CD4-positive, alpha-beta T cell treated with Interleukin-21 for 1 hour (primary cell): ENCODE measurements at places on chromosomes 11 and 22.

GRCh38 chr11:10984250-10984649 lies 126.4 kb upstream of the ZBED5 start:
- DNase-seq = no peak

- DNase-seq = peak; percentile 89
These were observed 114.1 kb downstream of the MICAL2 start for GRCh38 chr11:12224537-12224893.

DNA sequence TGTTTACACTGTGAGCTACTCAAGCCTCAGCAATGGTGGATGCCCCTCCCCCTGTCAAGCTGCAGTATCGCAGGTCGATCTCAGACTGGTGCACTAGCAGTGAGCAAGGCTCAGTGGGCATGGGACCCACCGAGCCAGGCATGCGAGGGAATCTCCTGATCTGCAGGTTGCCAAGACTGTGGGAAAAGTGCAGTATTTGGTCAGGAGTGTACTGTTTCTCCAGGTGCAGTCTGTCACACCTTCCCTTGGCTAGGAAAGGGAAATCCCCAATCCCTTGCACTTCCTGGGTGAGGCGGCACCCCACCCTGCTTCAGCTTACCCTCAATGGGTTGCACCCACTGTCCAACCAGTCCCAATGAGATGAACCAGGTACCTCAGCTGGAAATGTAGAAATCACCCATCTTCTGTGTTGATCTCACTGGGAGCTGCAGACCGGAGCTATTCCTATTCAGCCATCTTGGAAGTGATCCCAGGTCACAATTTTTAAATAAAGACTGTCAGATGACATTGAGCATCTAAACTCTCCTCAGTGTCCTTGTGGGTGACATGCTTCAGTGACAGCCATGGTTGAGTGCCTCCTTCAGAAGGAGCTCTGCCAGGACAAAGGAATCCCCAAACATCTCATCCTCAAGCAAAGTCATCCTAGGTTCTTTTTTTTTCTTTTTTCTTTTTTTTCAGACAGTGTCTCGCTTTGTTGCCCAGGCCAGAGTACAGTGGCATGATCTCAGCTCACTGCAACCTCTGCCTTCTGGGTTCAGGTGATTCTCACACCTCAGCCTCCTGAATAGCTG lies 10.8 kb downstream of the SLC22A24 start:
- DNase-seq = no peak

DNA sequence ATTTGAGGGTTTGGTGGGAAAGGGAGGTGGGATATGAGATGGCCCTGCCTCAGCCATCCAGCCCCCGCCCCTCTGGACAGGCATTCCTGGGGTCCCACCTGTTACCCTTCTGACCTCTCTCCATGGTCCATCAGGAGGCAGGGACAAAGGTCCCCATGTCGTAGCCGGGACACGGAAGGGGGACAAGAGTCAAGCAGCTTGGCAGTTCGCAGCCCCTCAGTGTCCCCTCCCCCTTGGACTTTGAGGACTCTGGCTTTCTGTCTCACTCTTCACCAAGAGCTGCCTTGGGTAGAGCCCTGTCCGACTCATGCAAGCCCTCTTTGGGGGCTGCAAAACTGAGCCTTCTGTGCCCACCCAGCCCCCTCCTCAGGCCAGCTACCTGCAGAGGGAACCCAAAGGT lies 30.2 kb downstream of the TRIM29 start:
- no peak for DNase-seq

DNA sequence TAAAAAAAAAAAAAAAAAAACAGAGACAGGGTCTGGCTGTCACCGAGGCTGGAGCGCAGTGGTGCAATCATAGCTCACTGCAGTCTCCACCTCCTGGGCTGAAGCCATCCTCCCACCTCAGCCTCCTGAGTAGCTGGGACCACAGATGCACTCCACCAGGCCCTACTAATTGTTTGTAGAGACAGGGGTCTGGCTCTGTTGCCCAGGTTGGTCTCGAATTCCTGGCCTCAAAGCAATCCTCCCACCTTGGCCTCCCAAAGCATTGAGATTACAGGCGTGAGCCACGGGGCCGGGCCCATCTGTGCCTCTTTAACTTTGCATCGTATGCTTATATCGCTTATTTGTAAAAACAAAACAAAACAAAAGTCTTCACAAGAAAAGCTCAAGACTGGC lies 3.1 kb downstream of the CPT1A start:
- no peak for DNase-seq

DNA sequence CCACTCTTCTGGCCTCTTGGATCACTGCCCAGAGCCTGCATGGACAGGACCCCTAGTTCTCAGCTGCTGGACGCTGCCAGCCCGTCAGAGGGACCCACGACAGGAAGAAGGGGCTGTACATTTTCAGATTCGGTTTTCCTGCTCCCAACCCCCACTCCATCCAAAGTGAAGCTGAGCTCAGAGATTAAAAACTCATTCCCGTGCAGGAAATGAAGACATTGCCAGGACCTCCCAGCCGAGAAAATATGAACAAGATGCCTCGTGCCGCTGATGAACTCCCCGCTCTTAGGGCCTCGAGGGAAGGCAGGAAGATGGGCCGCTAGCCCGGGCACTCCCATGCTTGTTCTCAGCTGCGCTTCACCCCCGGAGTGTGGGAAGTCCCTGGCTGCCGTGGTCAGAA lies 36.1 kb downstream of the RPUSD4 start:
- no peak for DNase-seq

DNA sequence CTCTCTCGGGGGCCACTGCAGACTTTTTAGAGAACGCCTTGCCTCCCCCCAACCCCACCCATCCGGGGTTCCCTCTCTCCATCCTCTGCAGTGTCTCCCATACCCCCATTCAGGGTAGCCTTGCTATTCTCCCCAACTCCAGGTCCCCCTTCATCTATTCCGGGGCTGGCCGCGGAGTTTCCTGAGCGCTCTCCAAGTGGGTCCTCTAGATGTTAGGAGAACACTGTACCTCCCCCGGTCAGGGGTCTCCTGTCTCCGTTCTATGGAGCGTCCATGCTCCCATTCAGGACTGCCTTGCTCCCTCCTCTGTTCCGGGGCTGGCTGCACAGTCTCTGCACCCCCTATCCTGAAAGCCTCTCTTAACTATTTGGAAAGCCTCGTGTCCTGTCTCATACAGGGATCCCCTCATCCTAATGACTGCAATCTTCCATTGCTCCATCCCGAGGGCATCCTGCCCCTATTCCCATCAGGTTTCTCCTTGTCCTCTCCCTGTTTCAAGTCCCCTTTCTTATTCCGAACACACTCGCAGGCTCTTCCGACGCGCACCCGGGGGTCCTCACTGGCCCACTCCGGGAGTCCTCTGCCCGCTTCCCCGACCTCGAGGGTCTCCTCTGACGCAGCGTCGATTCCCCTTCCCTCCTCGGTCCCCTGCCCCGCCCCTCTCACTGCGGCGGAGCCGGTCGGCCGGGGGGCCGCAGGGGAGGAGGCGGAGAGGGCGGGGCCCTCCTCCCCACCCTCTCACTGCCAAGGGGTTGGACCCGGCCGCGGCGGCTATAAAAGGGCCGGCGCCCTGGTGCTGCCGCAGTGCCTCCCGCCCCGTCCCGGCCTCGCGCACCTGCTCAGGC lies at the start of gene NEFH:
Gene NEFH, plus strand, starts transcription at position 802 of the 845 bp plus-strand sequence. CDS start 45 bp downstream, outside the sequence.
- no peak for DNase-seq

- no peak for DNase-seq
These were observed 49.2 kb upstream of the OR4B1 start for GRCh38 chr11:48167380-48167779.

- DNase-seq = no peak
These were observed 310.9 kb upstream of the ANO3 start for GRCh38 chr11:26021017-26021416.

DNA sequence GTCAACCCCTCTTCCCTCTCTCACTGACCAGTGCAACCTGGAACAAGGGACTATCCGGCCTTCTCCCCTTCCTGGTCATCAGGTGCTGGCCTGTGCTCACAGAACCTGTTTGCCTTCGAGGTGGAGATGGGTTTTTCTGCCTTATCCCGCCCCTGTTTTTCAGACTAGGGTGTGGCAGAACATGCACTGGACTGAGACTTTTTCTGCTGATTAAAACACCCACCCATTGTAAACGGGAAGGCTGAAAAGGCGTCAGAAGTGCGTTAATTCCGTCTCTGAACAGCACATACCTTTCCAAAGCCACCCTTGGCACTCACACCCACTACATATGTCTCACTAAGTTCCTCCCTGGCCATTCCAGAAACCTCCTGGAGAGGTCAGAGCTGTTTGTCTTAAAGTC lies 4.4 kb upstream of the B3GNT6 start:
- no peak for DNase-seq

GRCh38 chr22:26958378-26958777 lies 301.0 kb downstream of the MIAT start:
- no peak for DNase-seq

DNA sequence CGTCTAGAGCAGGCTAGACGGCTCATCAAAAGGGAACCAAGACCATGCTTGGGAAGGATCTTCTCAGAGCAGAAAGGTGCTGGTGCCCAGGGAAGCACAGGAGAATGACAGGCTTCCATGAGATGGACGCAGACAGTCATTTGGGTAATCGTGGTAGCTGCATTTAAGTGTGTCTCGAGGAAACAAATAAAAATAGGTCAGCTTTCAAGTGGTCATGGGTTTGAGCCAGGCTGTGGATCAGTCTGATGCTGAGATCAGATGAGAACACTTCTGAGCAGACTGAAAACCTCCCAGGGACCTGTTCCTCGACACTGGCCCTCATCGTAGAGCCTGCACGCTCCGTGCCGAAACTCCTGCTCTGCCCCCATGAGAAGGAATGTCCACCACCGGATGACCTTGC lies 4.7 kb downstream of the CARS1 start:
- DNase-seq = no peak

DNA sequence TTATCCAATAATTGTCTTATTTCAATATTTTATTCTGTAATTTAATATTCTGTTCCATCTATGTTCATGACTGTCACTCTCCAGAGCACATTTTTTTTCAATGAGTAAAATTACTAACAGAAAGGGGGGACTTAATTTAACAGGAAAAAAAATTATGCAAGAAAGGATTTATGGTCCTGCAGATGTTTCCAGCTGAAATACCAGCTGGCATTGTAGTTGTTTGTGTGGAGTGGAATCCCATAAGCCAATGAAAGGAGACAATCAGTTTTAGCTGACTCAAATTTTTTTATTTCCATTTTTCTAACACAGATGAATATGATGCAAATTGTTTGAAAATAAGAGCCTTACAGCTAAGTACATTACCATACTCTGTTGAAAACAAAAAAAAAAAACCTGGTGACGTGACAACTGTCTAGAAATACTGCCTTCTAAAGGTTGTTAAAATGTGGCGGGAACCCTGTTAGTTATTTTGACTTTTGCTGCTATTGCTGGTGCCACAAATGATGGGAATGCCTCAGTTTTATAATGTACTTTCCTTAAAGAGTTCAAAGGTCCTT lies 389.1 kb downstream of the ETS1 start:
- DNase-seq = no peak

DNA sequence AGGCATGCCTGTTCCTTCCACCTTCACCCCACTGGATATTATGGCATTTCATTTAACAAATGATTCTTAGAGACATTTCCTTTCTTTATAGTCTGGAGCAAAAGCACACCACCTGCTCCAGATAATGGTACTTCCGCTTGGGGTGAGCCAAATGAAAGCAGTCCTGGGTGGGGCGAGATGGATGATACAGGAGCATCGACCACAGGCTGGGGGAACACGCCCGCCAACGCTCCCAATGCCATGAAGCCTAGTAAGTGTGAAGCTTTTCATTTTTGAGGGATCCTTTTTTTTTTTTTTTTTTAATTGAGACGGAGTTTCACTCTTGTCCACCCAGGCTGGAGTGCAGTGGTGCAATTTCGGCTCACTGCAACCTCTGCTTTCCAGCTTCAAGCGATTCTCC lies 76.3 kb upstream of the ADSL start:
- DNase-seq = no peak

DNA sequence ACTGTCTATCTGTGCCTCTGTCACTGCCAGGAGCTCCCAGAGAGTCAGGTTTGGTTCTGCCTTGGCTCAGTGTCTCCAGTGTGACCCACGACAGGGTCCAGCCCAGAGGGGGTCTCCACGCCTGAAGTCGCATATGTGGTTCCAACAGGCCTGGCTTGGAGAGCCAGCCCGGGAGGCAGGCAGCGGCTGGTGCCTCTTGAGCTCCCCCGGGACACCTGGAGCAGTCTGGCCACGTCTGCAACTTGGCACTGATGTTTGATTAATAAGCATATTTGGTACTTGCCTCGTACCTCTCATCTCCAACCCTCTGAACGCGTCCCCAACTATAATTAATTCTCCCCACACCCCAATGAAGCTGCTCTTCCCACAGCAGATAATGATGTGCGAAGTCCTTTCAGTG lies 31.7 kb upstream of the SHISAL1 start:
- no peak for DNase-seq

- no peak for DNase-seq
These were observed 395.3 kb downstream of the JRKL start for GRCh38 chr11:96785073-96785472.

DNA sequence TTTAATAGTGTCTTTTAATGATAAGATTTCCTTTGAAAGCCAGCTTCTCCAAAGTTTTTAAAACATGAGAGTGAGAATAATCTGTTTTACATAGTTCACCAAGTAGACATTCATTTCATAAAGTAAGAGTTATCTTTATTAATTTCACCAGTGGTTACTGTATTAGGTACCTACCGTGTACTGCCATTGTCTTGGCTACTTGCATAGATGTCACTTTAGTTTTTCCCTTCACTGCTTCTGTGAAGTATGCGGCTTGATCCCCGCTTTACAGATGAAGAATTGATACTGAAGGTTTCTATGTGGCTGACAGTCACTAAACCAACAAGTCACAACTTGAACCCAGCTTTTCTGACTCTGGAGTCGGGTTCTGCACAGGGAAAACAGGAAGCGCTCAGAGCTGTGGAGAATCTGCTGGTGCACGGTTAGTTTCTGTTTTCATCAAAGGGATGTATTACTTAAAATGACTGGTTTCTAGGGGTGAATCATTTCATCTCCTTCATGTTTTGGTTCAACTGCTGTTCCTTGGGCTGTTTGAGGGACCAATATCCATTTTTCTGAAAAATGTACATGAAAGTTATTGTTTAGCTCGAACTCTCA lies 39.3 kb upstream of the MYO18B start:
- DNase-seq = no peak

DNA sequence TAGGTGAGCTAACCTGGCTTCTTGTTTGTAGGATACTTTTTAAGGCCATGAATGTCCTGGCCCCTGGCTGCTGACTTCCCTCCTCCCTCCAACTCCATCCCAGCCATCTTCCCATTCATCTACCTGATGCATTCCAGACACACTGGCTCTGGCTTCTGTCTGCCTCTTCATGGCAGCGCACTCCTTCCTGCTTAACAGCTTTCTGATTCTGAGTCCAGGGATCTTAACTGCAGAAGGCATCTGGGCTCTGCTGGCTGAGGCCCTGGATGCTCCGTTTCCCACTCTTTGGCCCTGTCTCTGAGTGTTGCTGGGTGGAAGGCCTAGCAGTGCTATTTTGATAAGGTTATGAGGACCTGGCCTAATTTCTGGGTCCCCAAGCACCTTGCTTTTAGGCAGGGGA lies 1.8 kb upstream of the THY1 start:
- no peak for DNase-seq

GRCh38 chr11:70825893-70826540 lies 426.4 kb downstream of the SHANK2 start:
- no peak for DNase-seq

- DNase-seq = no peak
These were observed 23.7 kb upstream of the FGF3 start for GRCh38 chr11:69842746-69843528.
